Stimulated activated CD8-positive, alpha-beta memory T cell treated with anti-CD3 and anti-CD28 coated beads, Interleukin-4, amount 100 ng/mL, for 1 hour (primary cell): ENCODE measurements at places on chromosomes 4 and X.

DNA sequence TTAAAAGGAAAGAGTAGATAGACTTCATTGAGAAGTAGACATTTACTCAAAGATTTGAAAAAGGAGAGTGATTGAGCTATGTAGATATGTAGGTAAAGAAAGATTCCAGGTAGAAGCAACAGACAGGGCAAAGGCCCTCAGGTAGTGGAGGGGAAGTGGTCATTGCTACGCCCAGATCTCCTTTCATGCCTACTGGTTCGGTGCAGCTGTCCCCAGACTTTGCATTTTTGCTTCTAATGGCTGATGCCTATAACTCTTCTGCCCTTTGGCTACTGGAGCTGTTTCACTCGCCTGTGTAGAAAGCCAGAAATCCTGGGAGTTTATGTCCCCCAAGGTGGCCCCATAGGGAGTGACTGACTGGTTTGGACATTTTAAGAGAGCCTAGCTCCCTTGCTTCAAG, 16.9 kb upstream of the ARMCX2 start:
- DNase-seq: no peak

DNA sequence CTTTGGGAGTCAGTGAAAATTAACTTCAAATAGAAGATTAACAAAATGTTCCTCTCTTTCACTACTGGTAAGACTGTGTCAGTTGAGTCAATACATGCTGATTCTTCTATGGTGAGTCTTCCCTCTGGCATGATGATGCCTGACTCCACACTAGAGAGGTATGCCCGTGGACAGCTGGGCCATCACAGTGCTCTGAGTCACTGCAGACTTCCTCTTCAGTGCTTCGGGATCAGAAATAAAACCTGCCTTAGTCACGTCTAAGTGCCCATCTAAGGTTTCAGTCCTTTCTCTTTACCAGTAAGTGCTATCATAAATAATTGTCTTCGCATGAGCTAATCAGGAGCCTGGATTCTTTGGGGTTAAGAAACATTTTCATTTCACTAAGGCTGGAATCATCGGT, 1.6 kb upstream of the ASB5 start:
- no peak for DNase-seq

DNA sequence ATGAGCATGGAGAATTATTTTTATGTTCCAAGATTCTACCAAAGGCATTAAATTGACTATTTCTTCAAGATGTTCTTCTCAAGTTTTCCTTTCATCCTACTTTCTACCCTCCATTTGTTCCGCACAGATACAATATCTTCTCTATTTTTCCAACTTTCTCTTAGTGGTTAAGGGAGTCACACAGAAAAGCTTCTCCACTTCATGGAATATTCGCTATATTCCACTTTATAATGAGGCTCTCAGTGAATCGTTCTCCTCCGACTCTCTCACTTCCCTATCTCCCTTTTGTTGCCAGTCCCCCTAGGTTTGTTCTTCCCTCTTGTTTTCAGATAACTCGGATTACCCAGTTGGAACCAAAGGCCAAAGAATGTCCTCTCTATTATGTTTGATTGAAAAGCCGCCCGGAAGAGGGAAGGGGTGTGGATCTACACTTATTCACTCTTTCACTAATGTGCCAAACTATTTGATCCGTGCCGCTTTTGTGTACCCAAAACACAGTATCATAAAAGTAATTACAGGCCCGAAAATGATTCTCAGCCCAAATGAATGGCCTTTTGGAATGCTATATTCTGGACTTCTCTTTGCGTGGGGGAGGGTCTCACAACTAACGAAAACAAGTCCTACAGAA, 1.2 kb downstream of the SH3D19 start:
- no peak for DNase-seq

- DNase-seq: no peak
These were observed 16.4 kb upstream of the EIF4E start for GRCh38 chr4:98945297-98945850.

GRCh38 chr4:19349416-19349815, 902.3 kb upstream of the SLIT2 start:
- no peak for DNase-seq

DNA sequence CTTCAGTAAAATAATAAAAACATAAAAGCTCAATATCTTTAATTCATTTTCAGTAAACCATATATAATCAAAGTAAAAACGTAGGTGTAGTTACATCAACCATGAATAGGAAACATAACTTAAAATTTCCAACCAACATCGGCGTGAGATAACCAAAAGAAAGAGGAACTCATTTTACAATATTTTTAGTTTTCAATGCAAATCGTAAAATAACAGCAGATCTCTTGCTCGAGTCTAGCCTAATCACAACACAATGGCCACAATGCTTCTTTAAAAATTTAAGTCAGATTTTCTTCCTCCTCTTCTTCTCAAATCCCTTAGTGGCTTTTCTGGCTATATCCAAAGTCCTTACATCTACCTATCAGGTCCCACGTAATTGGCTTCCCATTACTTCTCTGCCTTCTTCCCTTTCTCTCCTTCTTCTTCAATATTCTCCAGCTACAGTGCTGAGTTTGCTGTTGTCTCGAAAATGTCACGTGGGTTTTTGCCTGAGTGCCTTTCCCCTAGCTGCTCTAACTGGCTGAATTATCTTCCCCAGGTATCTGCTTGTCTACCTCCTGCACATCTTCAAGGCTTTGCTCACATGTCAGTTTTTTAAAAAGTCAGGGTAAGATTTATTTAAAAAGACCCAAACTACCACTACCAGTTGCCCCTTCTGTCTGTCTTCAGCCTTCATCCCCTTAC, 90.9 kb upstream of the BANK1 start:
- DNase-seq: no peak
